ENCODE measurements at places on chromosomes 12 and 14.

DNA sequence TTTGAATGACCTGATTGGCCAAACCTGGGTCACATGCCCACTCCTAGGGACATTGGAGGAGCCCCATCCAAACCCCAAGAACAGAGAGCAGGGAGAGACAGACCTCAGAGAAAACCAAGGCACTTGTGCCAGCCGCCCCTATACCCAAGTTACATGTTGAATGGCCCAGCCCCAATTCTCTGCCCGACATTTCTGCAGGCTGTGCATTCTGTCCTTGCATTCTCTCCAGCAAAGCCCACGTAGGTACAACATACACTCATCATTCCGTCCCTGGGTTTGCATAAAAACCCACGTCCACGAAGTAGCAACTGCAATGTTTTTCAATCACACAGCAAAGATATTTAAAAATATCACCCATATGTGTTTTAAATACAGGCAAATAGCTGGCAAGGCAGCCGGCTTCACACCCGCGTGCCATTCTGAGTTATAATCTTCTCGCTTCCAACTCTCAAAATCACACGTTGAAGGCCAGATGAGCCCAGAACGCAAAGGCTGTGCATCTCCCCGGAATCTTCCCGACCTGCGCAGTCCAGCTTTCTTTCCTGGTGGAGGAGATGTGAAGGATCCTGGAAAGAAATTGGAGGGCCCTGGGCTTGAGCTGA lies 91.7 kb upstream of the MYL2 start:
- DNase-seq = no peak

- no peak for DNase-seq
Observed at GRCh38 chr12:88393017-88393767, 187.1 kb downstream of the KITLG start.

- DNase-seq = no peak
Observed at GRCh38 chr12:53676656-53677015, 753 bp upstream of the ATP5MC2 start.

DNA sequence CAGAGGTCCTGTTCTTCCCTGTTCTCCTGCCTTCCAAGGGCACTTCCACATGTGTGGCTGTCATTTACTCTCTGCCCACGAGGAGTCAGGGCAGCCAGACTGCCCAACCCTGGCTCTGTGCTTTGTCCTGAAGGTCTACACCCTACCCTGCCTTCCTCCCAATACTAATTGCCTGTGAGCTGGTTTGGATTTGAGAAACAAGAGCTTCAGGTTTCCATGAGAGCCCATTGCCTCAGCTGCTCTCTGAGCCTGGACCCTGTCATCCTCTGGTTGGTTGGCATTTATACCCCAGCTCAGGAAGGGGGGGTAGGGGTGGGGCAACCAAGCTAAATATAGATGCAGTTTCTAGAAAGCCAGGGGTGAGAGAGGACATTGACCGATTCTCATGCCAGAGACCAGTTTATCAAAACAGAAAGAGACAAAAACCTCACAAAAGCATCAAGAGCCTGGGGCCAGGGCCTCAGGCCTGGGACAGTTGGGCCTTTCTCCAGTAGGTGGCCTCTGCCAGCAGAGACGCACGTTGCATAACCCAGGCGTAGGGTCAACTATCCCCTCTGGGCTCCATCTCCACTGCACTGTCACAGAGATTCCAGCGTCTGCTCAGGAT lies 34.5 kb downstream of the VDR start:
- DNase-seq = no peak

DNA sequence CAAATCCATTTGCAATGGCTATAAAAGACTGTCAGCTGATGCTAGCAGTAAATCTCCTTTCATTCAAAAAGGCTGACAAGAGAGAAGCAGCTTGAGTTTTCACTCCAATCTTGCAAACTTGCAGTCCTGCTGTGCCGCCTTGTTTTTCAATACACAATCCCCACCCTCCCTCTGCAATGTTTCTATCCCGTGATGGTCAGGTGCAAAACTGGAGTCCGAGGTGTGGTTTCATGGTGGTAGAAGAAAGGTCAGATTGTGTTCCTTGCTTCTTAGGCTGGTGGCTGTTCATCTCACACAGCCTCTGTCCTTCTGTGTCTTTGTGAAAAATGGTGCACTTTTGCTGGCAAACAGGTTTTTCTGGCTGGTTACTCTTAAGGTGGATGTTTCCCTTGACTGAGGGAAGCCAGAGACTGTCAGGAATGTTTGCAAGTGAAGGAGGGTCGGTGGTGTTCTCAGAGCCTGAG lies 27.7 kb upstream of the TBX3 start:
- DNase-seq = no peak

GRCh38 chr12:108832730-108833354 lies 24.5 kb downstream of the SSH1 start:
- no peak for DNase-seq

DNA sequence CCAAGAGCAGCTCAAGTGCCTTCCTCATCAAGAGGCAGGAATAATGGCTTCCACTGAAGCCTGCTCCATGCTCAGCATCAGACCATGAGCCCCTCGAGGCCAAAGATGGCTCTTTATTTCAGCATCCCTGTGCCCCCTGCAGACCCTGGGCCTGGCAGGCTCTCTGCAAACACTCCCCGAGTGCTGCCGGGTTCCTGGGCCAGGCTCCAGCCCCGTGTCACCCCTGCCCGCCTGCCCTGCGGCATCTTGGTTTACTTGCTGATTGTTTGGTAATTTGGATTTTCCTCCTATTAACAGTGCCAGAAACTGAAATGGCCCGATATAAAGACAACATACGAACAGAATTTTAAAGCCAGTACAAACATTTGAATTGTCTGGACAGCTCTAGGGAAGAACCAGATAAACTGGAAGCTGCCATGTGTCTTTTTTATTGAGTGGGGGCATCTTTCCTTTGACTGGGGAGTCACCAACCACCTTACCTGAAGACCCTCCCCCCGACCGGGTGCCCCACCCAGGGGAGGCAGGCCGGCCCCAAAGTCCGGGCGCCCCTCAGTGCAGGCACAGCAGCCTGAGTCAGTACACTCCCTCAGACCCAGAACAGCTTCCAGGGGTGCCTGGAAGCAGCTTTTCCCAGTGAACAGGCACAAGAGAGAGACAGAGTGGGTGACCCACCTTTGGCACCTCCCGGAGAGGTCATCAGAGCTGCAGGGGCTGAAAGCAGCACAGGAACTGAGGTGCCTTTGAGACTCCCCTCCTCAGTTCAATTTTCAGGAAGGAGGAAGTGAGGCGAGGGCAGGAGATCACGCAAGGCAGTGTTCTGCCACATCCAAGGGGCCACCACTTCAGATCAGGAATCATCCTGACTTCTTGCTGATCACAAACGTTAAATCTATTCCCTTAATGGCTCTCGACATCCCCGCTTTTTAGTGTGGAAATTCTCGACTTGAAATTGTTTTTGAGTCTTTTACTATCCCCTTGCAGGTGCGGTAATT lies 30.6 kb downstream of the ITPK1 start:
- no peak for DNase-seq

- DNase-seq = no peak
Observed at GRCh38 chr12:113464852-113465719, 6.6 kb downstream of the LHX5 start.

DNA sequence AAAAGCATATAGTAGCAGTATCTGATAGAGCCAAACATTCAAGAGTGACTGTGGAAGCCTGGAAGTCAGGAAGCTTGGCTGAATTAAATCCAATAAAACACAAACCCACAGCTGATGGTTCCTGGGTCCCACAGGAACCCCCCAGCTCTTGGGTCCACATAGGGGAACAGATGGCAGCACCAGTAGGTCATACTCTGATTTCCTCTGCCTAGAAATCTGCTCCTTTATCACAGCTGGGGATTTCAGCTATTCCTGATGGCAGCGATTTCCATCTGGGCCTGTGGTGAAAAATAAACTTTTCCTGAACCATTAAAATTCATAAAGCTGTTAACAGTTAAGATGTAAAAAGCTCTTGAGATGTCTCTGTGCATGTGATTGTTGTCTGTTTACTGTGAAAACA lies 202.0 kb upstream of the FRMD6 start:
- DNase-seq = no peak

GRCh38 chr12:82027612-82028011 lies 268.5 kb upstream of the PPFIA2 start:
- no peak for DNase-seq

GRCh38 chr14:53601409-53601808 lies 355.2 kb downstream of the BMP4 start:
- DNase-seq = no peak

DNA sequence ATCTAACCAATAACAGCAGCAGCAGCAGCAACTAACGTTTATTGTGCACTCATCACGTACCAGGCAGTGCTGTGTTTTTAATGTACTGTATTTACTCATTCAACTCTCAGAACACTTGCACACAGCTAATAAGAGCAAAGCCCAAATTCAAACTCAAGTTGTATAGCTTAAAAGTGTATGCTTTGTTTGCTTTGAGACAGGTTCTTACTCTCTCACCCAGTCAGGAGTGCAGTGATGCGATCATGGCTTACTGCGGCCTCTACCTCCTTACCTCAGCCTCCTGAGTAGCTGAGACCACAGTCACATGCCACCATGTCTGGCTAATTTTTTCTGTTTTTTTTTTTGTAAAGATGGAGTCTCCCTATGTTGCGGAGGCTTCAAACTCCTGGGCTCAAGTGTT lies 105.4 kb downstream of the PAPLN start:
- no peak for DNase-seq

DNA sequence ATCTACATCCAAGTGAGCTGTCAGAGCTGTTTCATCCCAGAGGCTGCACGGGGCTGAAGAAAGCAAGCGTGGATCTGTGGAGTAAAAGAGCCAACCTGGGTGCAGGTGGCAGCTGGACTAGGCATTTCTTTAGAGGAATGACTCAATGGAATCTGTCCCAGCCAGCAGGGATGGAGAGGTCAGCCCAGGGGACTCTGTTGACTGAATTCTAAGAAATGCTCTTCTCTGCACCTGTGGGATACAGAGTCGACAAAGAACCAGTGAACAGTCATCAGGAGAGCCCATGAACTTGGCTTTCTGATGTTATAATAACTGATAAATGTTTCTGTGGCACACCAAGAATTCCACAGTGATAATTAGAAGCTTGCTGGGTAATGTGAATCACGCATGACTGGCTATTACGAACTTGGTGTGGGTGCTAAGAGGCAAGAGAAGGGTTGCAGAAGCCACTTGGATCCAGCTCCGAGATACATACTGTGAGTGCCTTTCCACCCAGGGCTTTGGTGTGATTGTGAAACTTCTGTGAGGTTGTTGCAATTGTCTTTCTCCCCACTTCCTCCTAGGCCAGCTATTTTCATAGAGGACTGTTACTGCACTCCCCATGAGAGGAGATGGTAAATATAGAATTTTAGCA lies 16.2 kb downstream of the PYGL start:
- no peak for DNase-seq

- no peak for DNase-seq
Observed at GRCh38 chr14:33342299-33342974, 403.8 kb downstream of the NPAS3 start.

- DNase-seq = peak; percentile 60
Observed at GRCh38 chr12:57899010-57899662, 42.2 kb upstream of the ATP23 start.

GRCh38 chr14:21098076-21098891 lies at the start of gene ZNF219:
Gene ZNF219, minus strand, starts transcription at chr14:21098655. Its CDS starts 5,064 bp downstream, at chr14:21093591.
- no peak for DNase-seq

DNA sequence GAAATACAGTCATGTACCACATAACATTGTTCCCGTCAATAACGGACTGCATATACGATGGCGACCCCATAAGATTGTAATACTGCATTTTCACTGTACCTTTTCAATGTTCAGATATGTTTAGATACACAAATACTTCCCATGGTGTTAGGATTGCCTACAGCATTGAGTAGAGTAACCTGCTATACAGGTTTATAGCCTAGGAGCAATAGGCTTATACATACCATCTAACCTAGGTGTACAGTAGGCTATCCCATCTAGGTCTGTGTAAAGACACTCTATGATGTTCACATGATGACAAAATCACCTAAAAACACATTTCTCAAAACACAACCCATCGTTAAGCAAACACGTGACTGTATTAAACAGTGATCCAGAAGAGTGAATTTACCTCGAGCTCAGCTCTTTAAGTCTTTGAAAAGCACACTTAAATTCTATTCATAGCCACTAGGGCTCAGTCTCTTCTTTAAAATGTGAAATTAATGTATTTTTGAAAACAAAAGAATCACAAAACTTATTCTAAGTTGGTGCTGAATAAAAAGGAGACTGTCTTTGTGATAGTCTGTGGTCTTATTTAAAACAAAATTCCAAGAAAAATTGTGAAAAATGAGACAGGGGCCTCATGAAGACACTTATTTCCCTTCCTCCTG lies 239.1 kb upstream of the ARID2 start:
- no peak for DNase-seq

DNA sequence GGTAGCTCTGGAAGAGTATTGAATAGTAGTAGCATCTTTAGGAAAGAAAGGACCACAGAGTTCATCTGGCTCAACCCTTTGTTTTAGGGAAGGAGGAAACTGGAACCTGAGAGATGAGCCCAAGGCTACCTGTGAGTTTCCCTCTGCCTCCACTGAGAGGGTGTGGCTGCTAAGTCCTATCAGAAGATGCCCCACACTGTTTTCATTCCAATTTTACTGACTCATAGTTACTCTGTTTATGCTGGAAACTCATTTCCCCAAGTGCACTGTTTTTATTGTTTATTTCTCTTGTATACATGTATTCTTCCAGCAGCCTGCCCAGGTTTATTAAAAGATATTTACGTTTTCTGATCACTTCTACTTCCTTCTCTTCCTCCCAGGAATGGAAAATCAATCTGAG lies 127.4 kb upstream of the ARHGAP5 start:
- no peak for DNase-seq

- DNase-seq = no peak
Observed at GRCh38 chr12:8064131-8064530, 2.0 kb downstream of the C3AR1 start.

- DNase-seq = no peak
Observed at GRCh38 chr14:96739200-96739910, 57.8 kb upstream of the VRK1 start.

DNA sequence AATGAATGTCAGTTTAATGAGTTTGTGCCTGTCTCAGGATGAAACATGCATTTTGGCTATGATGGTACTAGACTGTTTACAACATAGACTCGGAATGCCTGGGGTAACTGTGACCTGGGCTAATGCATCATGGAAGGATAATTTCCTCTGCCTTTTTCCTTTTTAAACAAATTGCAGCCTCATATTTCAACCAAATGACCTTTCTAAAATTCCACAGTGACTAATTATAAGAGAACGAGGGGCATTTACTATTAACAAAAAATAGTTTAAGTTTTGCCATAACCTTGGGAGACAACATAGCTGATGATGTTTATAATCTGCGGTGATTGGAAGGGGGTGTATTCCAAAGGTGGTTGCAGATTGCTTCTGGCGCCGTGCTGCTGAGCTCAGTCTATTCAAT lies 1140.5 kb downstream of the GALC start:
- no peak for DNase-seq

DNA sequence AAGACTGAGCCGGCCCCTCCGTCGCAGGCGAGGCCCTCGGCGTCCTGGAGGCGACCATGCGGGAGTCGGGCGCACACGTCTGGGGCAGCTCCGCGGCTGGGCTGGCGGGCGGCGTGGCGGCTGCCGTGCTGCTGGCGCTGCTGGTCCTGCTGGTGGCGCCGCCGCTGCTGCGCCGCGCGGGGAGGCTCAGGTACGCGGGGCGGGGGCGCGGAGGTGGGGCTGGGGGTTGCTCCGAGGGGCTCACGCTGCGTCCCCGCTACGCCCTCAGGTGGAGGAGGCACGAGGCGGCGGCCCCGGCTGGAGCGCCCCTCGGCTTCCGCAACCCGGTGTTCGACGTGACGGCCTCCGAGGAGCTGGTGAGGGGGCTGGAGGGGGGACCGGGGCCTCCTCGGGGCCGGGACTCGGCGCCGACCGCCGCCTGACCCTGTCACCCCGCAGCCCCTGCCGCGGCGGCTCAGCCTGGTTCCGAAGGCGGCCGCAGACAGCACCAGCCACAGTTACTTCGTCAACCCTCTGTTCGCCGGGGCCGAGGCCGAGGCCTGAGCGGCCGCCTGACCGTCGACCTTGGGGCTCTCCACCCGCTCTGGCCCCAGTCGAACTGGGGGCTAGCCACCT lies 7.8 kb downstream of the AMN start:
- no peak for DNase-seq

Measured in stimulated activated CD4-positive, alpha-beta T cell treated with anti-CD3 and anti-CD28 coated beads, Interleukin-4, amount 100 ng/mL, for 48 hours (primary cell).